ENCODE measurements at places on chromosomes 16 and 17.

- DNase-seq: no peak
Observed at GRCh38 chr16:79757163-79757562, 156.6 kb upstream of the MAF start.

DNA sequence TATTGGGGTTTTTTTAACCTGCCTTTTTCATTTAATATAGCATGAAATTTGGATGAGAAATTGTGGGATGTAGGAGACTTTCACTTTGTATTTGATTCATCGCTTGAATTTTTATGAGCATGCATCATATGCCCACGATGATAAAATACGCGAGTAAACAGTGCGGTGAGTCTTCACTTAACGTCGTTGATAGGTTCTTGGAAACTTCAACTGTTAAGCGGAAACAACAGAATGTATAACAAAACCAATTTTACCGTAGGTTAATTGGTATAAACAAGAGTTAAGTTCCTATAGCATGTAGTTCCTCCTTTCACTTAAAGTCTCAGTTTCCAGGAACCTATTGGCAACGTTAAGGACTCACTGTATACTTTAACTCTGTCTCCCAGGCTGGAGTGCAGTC is 28.7 kb downstream of the MMP15 start:
- no peak for DNase-seq

DNA sequence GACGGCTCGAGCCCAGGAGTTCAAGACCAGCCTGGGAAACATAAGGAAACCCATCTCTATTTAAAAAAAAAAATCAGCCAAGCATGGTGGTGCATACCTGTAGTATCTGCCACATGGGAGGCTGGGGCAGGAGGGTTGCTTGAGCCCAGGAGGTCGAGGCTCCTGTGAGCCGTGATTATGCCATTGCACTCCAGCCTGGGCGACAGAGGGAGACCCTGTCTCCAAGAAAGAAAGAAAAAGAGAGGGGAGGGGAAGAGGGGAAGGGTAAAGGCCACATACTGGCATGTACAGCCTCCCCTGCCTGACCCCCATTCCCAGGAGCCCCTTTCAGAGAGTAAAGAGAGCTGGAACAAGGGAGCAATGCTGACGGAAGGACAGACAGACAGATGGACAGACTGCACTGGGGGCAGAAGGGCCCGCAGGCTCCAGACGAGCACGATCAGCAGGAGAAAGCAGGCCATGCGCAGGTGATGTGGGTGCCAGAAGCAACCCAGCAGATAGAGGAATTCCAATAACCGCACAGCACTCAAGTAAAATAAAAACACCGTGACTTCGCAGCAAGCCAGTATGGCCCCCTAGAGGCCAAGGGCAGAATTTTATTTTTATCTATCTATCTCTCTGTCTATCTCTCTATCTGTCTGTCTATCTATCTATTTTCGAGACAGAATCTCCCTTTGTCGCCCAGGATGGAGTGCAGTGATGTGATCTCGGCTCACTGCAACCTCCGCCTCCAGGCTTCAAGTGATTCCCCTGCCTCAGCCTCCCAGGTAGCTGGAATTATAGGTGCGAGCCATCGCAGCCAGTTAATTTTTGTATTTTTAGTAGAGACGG is 27.1 kb upstream of the SNN start:
- DNase-seq: no peak

DNA sequence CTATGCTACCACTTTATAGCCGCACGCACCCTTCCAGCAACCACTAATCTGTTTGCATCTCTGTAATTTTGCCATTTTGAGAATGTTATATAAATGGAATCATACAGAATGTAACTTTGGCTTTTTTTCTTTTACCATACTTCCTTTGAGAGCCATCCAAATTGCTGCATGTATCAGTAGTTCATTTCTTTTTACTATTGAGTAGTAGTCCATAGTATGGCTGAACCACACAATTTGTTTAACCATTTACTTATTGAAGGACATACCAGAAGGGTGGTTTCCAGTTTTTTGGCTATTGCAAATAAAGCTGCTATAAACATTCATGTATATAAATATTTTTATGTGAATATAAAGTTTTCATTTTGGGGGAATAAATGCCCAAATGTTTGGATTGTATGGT is 8.8 kb downstream of the TENT4B start:
- DNase-seq: no peak

DNA sequence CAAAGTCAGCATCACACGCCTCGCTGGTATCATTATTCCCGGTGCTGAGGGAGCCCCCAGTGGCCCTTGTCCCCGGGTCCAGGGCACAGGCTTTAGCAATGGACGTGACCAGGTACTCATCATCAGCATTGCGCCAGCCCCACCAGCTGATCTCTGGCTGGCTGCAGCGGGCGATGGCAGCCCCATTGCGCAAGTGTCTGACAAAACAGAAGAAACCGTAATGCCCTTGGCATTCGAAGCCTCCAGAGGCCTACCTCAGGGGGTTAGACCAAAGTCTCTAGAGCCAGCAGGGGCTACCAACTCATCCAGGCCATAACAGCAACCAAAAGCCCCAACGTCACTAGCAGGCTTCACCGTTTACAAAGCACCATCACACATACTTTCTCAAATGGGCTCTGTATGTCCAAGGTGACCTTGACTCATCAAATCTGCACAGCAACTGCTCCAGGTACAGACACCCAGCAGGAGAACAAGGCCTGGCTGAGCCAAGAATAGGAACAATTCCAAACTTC is 7.3 kb downstream of the MTMR4 start:
- no peak for DNase-seq

DNA sequence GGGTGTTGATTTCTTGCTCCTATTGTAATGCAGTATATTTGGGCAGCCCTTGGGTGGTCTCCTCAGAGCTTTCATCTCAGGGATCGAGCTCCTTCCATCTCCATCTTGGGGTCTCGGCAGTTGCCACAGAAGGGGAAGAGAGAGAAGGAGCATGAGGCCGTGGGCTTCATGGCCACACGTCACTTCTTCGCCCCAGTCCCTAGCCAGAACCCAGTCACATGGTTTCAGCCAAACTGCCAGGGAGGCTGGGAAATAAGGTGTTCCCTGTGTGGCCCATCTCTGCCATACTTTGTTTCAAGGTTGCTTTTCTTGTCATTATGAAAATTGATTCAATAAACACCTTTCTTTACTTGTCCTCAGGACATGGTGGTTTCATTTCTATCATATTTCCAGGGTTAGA is 68.4 kb upstream of the NKD1 start:
- no peak for DNase-seq

Measured in hematopoietic multipotent progenitor cell treated with erythropoietin and hydrocortisone succinate and interleukin-3 and kit ligand, for 17 days (in vitro differentiated cells).